ENCODE measurements at places on chromosomes 2 and 18.

DNA sequence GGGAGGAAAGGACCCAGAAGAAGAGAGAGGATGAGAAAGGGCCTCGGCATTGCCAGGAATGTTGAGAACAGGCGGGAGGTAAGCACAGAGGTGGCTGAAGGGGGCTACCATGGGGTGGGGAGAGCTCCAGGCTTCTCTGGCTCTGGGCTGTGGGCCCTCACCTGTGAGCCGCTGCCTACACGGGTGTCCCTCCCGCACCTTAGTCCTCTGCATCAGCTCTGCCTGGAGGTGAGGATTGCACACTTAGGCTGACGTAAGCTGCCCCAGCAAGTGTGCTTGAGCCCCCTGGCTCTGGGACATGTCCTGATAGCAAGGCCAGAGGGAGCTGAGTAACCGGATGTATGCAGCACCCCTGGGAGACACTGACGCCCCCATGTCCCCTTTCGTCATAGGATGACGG lies 33.9 kb downstream of the TMEM18 start:
- no peak overlapping the region for H3K27ac ChIP-seq
- H3K4me1 ChIP-seq: no peaks in the 10 kb centered on the region

DNA sequence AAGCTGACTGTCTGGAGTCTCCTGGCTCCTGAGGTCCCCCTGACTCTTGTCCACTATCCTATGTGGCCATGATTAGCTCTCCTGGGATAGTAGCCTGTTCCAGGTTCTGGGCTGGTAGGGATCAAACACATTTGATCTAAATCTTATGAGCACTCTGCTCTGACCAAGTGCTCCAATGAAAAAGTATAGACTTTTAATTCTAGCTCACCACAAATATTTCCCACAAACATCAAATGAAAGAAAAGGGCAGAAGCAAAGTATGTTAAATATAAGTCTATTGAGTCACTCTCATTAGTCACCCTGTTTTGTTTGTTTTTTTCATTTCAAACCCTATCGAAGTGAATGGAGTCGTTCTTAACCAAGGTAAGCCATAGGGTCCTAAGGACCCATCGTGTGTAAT lies 39.7 kb upstream of the NEDD4L start:
- no peaks in the 10 kb centered on the region for H3K4me1 ChIP-seq
- no peak for DNase-seq
- H3K27me3 ChIP-seq: no peaks in the 10 kb centered on the region
- H3K27ac ChIP-seq: no peak overlapping the region
- H3K36me3 ChIP-seq: no peaks in the 10 kb centered on the region

DNA sequence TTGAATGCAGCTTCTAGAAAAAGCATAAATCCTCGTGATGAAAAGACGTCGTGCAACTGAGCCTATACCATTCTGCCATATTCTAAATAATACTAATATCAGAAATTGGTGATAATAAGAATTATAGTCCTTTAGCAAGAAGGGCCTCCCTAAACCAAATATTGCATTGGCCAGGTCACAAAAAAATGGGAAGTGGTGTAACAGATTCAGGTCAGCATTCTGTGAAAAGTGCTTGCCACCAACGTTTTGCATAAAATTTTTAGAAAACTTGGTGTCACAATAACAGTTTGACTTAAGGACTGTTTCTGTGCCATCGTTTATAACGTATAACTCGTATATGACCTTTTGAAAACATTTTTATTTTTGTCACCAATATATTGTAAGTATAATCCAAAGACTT lies 603.6 kb downstream of the CPS1 start:
- H3K4me1 ChIP-seq: no peaks in the 10 kb centered on the region
- no peaks in the 10 kb centered on the region for H3K36me3 ChIP-seq
- H3K4me3 ChIP-seq: no peak overlapping the region

DNA sequence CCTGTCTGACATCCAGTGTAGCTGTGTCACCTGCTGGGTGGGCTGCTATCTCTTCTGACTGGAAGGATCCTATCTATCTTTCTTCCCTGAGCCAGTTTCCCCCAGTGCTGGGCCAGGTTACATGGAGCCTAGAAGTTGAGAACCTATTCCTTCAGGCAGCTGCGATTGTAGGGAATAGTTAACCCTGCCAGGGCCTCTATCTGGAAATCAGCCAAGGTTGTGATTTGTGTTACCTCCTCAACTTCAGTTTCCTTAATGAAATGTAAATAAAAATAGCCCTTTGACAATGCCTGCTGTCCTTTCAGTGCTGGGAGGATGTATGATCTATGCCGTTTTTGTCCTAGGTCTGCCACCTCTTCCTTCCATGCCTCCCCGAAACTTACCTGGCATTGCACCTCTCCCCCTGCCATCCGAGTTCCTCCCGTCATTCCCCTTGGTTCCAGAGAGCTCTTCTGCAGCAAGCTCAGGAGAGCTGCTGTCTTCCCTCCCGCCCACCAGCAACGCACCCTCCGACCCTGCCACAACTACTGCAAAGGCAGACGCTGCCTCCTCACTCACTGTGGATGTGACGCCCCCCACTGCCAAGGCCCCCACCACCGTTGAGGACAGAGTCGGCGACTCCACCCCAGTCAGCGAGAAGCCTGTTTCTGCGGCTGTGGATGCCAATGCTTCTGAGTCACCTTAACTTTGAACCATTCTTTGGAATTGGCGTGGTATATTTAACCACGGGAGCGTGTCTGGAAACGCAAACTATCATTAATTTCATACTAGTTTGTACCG lies 36.6 kb downstream of the GORASP2 start:
- no peaks in the 10 kb centered on the region for H3K4me1 ChIP-seq
- H3K36me3 ChIP-seq: peaks cover 49% of the 10 kb centered on the region
- DNase-seq: no peak
- no peak overlapping the region for H3K4me3 ChIP-seq
- no peaks in the 10 kb centered on the region for H3K27me3 ChIP-seq

GRCh38 chr18:74294526-74294925 lies 2.8 kb upstream of the CYB5A start:
- no peaks in the 10 kb centered on the region for H3K36me3 ChIP-seq
- H3K4me1 ChIP-seq: peaks cover 12% of the 10 kb centered on the region
- no peak overlapping the region for H3K27ac ChIP-seq
- H3K27me3 ChIP-seq: no peaks in the 10 kb centered on the region
- no peak overlapping the region for H3K4me3 ChIP-seq
- no peak for DNase-seq

- H3K27ac ChIP-seq: no peak overlapping the region
- DNase-seq: no peak
- H3K27me3 ChIP-seq: no peaks in the 10 kb centered on the region
- H3K36me3 ChIP-seq: no peaks in the 10 kb centered on the region
Measured at GRCh38 chr2:66281980-66282379, 152.9 kb upstream of the MEIS1 start.

DNA sequence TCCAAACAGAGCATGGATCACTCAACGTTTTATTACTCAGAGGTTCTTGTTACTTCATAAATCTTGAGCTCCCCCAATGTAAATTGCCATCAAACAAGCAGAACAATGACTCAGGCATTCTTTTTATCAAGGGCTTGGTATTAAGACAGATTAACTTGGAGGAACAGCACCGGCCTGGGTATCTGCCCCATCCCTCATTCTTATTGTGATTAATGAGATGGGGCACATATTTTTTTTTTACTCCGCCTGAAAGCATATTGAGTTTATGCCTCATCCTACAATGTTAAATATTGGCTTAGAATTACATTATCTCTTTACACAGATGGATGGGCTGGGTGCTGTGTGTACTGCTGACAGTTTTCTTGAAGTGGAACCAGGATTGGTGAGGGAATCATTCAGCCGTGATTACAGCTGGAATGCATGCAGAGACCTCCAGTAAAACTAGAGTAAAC lies 387.3 kb downstream of the CLIP4 start:
- H3K27me3 ChIP-seq: no peaks in the 10 kb centered on the region
- no peak overlapping the region for H3K27ac ChIP-seq
- no peaks in the 10 kb centered on the region for H3K36me3 ChIP-seq
- DNase-seq: no peak
- H3K4me3 ChIP-seq: no peak overlapping the region
- H3K4me1 ChIP-seq: no peaks in the 10 kb centered on the region

Data from CD8-positive, alpha-beta memory T cell (primary cell).